ENCODE measurements at places on chromosomes 4 and X.

DNA sequence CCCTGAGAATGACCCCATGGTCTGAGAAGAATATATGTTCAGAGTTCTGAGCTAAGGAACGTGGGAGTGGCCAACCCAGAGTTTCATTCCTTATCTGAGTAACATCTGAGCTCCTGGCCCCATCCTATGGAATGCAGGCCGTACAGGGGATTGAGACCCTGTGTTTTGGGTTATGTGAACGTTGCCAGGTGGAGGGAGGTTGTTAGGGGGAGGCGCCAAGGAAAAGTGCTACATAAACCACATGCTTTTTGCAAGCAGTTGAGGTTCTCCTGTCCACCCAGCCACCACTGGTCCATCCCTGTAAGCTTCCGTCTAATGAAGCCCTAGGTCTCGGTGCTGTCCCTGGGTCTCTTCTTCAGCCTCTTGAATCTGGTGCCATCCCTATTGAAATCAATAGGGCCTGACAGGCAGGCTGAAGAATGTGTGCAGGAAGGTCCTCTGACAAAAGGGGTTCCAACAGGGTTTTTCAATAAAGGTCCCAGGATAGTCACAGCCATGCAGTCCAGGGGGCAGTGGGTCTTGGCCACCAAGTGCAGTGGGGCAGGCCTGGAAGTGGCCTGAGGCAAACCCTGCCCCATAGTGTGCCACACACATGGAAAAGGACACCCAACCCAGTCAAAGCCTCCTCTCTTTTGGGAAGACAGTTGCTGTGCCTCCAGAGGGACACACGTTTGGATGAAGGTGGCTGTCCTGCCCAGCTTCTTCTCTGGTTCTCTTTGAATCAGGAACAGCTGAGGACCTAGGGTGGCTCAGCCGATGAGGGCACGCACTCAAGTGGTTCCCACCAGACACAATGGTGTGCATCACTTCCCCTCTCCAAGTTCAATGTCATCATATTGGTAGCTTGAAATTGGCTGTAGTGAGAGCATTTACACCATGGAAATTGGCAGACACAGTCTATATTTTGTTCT lies 53.5 kb downstream of the HTRA3 start:
- DNase-seq = no peak

GRCh38 chr4:80202190-80202711 lies 4.9 kb downstream of the PRDM8 start:
- peak; percentile 66 for DNase-seq

DNA sequence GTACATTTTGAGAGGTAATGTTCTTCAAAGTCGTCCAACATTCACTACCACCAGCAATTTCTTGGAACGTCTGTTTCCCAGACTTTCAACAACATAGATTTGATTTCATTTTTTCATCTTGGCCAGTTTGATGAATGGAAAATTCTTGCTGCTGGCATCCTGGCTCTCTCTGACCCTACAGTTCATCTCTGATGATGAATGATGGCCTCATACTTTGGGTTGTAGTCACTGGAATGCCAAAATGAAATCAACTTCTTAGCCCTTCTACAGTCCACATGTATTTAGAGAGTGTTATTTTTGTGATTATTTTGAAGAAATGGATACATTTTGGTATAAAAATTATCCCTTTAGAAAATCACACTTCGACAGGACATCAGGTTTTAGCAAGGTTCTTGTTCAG lies 8.8 kb downstream of the CHST7 start:
- no peak for DNase-seq

- no peak for DNase-seq
These were observed 365.5 kb downstream of the CXXC4 start for GRCh38 chr4:104129243-104129642.

GRCh38 chrX:111260451-111260850 lies 9.8 kb downstream of the CAPN6 start:
- no peak for DNase-seq
